Thymus (tissue), 14 donors: ENCODE measurements at places on chromosomes 1 and 21.

DNA sequence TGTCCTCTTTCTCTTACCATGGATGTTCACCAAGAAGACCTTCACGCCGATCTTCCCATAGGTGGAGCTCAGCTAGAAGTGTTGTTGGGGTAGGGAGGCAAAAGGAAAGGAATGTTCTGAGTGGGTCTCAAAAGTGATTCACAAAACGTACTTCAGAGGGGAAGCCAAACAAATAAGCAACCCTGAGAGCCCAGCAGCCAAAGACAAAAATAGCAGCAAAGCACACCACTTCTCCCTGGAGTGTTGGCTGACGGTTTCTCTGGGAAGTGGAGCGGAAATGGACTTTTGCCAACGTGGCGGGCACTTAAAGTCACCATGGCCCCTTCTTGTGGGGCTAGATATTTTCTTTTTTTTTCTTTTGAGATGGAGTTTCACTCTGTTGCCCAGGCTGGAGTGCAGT lies 23.1 kb downstream of the SLC26A9 start:
- H3K36me3 ChIP-seq: no peaks in the 10 kb centered on the region
- H3K27me3 ChIP-seq: no peaks in the 10 kb centered on the region
- H3K27ac ChIP-seq: no peak overlapping the region
- DNase-seq: no peak

GRCh38 chr1:31120783-31121180 lies 55.3 kb upstream of the PUM1 start:
- no peak overlapping the region for H3K4me3 ChIP-seq
- DNase-seq: no peak

DNA sequence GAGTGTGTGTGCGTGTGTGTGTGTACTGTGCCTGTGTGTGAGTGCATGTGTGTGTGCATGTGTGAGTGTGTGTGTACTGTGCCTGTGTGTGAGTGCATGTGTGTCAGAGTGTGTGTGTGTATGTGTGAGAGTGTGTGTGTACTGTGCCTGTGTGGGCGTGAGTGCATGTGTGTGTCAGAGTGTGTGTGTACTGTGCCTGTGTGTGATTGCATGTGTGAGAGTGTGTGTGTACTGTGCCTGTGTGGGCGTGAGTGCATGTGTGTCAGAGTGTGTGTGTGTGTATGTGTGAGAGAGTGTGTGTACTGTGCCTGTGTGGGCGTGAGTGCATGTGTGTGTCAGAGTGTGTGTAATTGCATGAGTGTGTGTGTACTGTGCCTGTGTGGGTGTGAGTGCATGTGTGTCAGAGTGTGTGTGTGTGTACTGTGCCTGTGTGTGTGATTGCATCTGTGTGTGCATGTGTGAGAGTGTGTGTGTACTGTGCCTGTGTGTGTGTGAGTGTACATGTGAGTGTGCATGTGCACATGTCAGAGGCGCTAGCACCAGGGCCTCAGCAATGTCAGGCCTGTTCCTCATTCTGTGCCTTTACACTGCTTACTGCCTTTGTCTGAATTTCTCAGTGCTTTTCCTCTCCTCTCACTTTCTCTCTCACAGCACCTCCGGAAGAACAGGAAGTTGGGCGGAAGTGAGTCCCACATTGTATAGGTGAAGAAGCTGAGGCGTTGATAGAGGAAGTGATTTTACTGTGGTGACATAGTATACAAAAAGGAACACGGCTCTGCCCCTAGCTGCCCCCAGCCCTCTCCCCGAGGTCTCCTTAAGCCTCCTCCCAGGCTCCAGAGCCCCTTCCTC lies 4.9 kb downstream of the SLC5A9 start:
- H3K36me3 ChIP-seq: no peaks in the 10 kb centered on the region
- H3K27me3 ChIP-seq: no peaks in the 10 kb centered on the region
- DNase-seq: peak; percentile 55
- H3K27ac ChIP-seq: peak overlapping the region; percentile 70
- H3K4me3 ChIP-seq: no peak overlapping the region

DNA sequence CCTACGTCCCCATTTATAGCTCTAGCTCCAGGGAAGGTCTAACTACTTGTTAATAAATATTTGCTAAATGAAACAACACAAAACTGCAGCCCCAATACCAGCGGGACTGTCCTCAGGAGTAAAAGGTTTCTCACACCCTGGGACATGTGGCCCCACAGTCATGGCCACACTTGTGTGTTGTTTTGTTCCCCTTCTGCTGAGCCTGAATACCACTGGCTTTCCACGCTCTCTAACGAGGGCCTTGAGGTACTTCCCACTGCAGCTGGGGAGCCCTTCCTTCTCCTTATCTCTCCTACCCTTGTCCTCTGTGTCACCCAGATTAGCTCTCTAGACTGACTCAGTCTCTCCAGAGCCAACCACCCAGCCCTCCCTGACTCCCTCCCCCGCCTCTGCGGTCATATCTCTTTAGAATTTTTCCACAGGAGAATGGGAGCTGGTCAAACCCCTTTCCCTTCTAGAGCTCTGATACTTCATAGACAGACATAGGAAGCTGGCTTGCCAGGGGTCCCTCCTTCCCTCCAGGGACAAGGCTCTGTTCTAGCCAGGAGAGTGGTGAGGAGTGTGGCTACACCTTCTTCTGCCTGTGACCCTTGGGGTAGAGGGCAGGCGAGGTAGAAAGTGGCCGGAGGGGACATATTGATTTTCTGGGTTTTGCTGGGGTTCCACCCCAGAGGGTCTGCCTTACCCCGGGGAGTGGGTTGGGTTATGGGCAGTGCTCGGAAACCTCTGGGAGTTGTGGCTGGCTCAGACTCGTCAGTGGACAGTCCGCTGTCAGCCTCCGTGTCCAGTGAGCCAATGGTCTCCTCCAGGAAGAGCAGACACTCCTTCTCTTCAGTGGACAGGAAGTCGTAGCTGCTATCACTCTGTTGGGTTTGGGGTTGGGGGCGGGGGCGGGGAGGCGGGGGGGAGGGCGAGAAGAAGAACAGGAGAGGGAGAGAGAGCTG lies 8.1 kb downstream of the C1orf116 start:
- H3K27ac ChIP-seq: no peak overlapping the region
- no peaks in the 10 kb centered on the region for H3K4me1 ChIP-seq
- no peaks in the 10 kb centered on the region for H3K27me3 ChIP-seq
- no peaks in the 10 kb centered on the region for H3K36me3 ChIP-seq

- no peak overlapping the region for H3K27ac ChIP-seq
- no peaks in the 10 kb centered on the region for H3K36me3 ChIP-seq
- peaks cover 19% of the 10 kb centered on the region for H3K4me1 ChIP-seq
- H3K4me3 ChIP-seq: no peak overlapping the region
- no peaks in the 10 kb centered on the region for H3K27me3 ChIP-seq
These were observed 141.5 kb upstream of the ERG start for GRCh38 chr21:38639571-38640354.

DNA sequence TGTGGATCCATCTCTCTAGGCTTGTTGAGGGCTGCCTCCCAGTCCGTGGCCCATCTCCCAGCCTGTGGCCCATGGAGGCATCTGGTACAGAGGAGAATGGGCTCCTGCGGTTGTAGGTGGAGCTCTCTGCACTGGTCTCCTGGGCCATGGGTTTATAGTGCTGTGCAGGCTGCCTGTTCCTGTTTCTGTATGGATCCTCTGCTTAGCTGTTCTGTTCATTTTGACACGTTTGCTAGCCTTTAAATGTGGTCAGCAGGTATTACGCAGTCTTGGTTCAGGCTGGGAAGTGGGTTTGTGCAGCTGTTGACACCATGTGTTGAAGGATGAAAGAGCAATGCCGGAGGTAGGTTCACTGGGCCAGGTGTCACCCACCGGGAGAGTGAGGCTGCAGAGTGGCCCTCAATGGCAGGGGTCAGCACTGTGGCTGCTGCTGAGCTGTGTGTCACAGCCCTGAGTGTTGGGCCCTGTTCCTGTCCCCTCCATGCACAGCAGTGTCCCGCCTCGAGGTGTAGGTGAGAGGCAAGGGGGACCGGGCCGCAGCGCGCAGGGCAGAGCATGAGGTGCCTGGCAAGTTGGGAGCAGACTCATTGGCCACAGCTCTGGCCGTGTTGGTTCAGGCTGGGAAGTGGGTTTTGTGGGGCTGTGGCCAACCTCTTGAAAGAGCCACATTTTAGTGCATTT lies 39.0 kb downstream of the SNAP47 start:
- H3K36me3 ChIP-seq: peaks cover 26% of the 10 kb centered on the region
- peaks cover 25% of the 10 kb centered on the region for H3K4me1 ChIP-seq
- H3K4me3 ChIP-seq: no peak overlapping the region
- no peaks in the 10 kb centered on the region for H3K27me3 ChIP-seq

DNA sequence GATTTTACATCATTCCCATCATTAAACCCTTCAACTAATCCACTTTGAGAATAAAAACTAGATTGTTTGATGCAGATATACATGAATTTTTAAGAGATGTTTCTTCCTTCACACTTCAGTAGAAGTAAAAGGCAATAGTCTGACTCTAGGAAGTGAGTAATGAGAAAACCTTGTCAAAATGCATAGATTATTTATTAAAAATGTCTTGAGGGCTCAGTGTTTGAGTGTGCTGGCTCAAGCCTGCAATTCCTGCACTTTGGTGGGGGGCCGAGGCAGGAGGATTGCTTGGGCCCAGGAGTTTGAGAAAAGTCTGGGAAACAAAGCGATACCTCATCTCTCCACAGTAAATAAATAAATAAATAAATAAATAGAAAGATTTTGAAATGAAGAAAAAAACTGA lies 177.1 kb downstream of the NEGR1 start:
- no peak overlapping the region for H3K27ac ChIP-seq
- H3K36me3 ChIP-seq: no peaks in the 10 kb centered on the region
- no peaks in the 10 kb centered on the region for H3K27me3 ChIP-seq

GRCh38 chr1:160222546-160222945 lies 17.4 kb downstream of the PEA15 start:
- H3K36me3 ChIP-seq: peaks cover 95% of the 10 kb centered on the region
- DNase-seq: no peak
- no peaks in the 10 kb centered on the region for H3K4me1 ChIP-seq
- no peak overlapping the region for H3K4me3 ChIP-seq
- H3K27ac ChIP-seq: no peak overlapping the region

GRCh38 chr21:41148798-41149197 lies 19.2 kb upstream of the BACE2 start:
- peaks cover 4% of the 10 kb centered on the region for H3K27me3 ChIP-seq
- H3K36me3 ChIP-seq: no peaks in the 10 kb centered on the region
- no peak overlapping the region for H3K4me3 ChIP-seq
